Stimulated activated CD4-positive, alpha-beta T cell treated with anti-CD3 and anti-CD28 coated beads, Interleukin-1b, Interleukin-23, amount 100 ng/mL, for 1 hour (primary cell): ENCODE measurements at places on chromosomes 16 and 17.

DNA sequence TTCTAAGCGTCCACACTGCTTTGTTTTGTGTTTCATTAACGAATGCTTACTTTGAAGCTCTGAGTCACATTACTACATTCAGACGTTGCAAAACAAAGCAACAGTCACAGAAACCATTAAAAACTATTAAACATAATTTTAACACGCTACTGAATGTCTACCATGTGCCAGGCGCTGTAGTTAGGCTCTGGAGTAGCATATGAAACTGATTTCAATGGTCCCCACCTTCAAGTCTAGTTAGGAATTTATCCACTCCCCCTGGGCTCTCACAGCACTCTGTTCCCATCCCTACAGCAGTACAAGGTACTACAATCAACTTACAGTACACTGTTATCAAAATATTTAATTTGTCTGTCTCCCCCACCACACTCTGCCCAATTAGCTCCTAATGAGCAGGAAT lies 631 bp downstream of the UTP6 start:
- DNase-seq = no peak

DNA sequence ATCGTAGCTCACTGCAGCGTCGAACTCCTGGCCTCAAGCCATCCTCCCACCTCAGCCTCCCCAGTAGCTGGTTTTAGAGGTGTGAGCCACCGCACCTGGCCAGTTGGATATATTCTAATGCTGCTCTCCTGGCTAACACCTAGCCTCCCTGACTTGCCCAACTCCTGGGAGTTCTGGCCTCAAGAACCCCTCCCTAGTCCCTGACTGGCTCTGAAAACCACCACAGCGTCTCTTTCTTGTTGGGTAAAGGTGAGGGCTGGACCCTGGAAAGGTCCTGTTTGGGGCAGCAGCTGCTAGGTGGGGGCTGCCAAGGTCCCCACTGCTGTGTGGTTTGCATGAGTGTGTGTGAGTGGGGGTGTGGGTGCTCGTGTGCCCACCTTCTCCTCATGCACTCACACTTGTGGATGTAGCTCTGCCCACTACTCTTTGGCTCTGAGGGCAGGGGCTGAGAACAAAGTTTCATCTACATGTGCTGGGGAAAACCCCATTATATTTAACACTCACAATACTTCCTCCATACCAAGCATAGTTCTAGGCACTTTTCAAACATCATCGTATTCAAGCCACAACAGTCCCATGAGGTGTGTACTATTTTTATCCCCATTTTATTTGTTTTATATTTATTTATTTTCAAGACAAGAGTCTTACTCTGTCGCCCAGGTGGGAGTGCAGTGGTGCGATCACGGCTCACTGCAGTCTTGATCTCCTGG lies 7.1 kb upstream of the SPNS3 start:
- DNase-seq = no peak

DNA sequence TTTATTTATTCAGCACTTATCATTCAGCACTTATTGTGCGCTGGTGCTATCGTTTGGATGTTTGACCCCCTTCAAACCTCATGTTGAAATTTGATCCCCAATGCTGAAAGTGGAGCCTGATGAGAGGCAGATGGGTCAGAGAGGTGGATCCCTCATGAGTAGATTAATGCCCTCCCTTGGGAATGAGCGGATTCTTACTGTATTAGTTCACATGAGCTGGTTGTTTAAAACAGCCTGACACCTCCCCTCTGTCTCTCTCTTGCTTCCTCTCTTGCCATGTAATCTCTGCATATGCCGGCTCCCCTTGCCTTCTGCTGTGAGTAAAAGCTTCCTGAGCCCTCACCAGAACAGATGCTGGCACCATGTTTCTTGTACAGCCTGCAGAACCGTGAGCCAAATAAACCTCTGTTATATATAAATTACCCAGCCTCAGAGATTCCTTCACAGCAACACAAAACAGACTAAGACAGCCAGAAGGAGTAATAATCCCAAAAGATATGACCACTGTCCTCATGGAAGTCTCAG lies 111.1 kb downstream of the CACNG3 start:
- no peak for DNase-seq

- no peak for DNase-seq
Measured at GRCh38 chr17:39777534-39778365, 40.0 kb downstream of the GRB7 start.

GRCh38 chr17:63116967-63117830 lies 151.2 kb downstream of the TANC2 start:
- no peak for DNase-seq

GRCh38 chr17:31144428-31144827 lies 49.7 kb downstream of the NF1 start:
- DNase-seq = no peak

GRCh38 chr16:63890081-63890480 lies 1231.8 kb downstream of the CDH11 start:
- DNase-seq = no peak

- DNase-seq = no peak
Measured at GRCh38 chr17:62808576-62808970, 459 bp upstream of the MARCHF10 start.

DNA sequence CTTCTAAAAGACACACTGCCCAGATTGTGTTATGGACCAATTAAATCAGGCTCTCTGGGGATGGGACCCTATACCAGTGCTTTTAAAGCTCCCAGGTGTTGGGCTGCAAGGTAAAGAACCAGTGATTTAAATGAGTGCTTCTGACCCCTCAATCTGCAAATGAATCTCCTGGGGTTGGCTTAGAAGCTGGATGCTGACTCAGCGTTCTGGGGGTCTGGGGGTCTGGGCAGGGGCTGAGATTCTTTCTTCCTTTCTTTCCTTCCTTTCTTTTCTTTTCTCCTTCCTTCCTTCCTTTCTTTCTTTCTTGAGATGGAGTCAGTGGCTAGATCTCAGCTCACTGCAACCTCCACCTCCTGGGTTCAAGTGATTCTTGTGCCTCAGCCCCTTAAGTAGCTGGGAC lies 2.0 kb upstream of the TVP23A start:
- no peak for DNase-seq

- peak; percentile 70 for DNase-seq
Measured at GRCh38 chr16:66406534-66407221, 20.4 kb upstream of the BEAN1 start.

DNA sequence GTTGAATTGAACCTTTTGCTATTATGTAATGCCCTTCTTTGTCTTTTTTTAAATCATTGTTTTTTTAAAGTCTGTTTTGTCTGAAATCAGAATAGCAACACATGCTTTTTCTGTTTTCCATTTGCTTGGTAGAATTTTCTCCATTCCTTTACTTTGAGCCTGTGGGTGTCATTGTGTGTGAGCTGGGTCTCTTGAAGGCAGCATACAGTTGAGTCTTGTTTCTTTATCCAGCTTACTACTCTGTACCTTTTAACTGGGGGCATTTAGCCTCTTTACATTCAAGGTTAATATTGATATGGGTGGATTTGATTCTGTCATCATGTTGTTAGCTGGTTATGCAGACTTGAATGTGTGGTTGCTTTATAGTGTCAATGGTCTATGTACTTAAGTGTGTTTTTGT lies 292.0 kb downstream of the MAP2K4 start:
- DNase-seq = no peak

DNA sequence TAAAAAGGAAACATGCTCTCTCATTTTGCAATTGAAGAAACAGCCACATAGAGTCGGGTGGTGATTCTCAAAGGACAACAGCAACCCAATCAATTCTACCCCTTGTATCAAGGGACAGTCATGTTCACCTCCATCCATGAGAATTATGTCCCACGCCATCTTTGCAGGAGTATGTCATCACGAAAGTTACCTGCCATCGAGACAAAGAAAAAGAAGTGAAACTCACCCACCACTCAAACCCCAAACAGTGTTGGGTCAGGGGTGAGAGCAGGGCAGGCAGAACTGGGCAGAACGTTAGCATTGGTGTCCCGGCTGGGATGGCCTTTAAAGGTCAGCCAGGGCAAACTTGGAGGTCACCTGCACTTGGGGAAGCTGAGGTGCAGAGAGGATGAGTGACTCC lies 24.2 kb upstream of the HNF1B start:
- DNase-seq = no peak

DNA sequence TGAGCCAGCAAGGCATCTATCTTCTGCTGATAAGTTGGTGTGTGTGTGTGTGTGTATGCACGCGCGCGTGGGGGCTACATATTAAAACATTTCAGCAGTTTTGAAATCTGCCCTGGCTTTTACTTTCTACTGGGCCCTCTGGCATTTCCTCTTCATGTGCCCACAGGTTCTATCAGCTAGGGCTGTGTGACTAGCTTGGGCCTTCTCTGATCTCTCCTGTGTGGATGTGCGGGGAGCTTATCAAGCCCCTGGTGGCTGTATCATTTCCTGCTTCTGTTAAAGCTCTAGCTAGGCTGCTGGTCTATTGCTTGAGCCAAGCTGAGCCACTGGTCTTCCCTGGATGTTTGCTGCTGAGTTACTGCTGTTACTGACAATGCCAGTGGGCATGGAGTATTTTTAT lies 132.5 kb downstream of the AATF start:
- no peak for DNase-seq

GRCh38 chr16:89280546-89281188 lies 63.2 kb downstream of the ZNF778 start:
- no peak for DNase-seq

DNA sequence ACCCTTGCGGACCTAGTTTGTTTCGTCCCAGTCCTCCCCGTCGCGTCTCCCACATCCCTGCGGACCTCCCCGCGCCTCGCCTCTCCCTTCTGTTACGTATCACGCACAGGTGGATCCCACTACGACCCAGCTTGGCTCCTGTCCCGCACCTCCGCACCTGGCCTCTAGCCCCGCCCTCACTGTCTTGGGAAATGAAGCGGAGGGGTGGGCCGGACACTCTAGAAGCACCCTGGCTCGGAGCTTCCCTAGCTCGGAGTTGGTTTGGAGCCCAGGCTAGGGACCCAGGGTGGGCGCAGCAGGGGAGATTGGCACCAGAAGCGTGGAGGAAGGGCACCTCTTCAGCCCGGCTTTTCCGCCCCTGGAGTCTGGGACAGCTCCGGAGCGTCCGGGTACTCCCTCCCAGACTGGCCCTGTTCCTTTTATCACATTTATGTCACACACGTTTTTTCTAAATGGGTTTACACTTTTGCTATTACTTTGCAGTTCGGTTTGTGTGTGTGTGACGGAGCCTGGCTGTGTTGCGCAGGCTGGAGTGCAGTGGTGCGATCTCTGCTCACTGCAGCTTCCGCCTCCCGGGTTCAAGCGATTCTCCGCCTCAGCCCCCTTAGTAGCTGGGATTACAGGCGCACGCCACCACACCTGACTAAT lies 1.4 kb upstream of the CEMP1 start:
- DNase-seq = no peak

DNA sequence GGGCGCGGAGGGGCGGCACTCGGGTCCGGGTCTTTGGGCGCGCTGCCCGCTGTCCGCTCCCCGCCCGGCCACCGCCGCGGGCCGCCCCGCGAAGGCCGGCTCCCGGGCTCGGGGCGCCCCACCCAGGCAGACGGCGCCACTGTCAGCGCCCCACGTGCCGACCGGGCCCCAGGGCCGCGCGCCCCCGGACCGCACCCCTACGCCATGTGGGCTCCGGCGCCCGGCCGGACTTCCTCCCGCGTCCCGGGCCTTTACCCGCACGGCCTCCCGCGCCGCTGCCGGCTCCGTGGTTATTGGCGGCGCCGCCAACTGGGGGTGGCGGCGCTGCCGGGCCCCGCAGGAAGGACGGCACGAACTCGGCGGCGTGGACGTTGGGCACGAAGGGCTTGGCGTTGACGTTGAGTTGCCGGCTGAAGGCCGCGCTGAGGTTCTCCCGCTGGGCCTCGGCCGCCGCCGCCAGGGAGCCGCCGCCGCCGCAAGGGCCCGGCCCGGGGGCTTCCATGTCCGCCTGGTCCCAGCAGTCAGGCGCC lies 577 bp downstream of the GSPT1 start:
- peak; percentile 2 for DNase-seq
